Amygdala (tissue), 56 donors: ENCODE measurements at places on chromosomes 12 and 14.

DNA sequence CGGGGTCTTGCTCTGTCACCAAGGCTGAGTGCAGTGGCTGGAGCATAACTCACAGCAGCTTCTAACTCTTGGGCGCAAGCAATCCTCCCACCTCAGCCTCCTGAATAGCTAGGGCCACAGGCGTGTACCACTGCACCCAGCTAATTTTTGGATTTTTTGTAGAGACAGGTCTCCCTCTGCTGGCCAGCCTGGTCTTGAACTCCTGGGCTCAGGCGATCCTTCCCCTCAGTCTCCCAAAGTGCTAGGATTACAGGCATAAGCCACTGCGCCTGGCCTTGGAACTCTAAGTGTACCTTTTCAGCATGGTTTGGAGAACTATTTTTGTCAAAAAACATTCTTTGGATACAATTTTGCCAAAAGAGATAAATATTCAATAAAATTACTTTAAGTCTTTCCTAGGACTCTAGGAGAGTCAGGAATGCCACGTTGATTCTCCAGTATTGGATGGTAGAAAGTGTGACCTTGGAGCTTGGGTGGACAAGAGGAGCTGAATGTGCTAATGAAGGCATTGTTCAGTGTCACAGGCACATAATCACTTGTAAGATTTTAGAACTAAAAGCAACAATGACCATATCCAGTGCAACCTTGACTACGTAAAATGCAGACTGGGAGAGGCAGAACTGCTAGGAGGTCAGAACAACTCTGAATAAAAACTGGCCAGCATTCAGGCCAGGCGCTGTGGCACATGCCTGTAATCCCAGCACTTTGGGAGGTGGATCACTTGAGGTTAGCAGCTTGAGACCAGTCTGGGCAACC, 2.8 kb downstream of the SRSF9 start:
- DNase-seq, result no peak

DNA sequence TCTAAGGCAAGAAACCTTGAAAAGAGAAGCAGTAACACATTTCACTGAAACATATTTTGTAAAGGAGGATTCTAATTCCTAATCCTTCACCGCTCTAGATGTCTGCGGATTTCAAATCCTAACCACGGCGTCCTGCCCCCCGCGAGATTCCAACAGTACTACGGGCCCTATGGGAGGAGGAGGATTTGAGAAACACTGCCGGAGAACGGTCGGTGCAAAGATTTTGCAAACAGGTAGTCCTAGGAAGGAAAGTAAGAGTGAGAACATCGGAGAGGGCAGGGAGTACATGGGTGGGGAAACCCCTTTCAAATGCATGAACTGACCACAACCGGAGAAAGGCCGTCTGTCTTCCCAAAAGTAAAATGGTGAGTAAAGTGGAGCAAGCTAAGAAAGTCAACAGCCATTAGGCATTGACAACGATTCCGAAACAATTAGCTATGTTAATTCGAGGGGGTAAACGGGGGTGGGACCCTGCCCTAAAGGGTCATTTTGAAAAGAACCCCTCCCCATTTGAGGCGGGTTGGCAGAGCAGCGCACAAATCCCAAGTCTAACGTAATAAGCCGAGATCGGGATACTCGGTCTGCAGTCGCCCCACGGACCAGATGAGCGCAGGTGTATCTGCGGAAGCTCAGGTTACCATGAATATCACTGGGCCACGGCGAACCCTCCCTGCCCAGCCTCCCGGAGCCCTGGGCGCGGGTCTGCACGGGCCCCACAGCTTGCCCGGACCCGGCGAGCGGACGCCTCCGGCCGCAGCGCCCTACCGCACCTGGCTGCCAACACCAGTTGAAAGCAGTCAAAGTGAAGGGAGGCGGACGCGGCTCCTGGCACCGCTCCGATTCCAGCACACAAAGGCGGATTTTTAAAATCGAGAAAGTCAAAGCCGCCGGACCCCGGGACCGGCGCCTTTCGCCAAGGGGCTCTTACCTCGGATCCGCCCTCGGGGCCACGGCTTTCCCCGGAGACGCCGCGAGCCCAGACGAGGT, 662 bp downstream of the EPS8 start:
- DNase-seq, result peak; percentile 59

DNA sequence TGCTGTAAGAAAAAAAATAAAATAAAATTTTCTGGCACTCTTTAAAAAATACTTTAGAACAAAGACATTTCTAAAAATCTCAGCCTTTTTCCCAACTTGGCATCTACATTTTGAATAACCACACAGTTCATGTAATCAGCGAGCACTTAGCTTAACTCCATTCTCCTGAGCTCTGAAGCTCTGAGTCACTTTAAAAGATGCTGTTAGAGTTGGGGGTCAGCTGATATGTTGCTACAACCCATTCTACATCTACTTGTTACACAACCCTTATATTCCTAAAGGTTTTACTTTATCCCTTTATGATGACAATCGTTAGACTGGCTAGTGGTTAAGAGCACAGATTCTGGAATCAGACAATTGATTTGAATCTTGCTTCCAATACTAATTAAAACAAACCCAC, 48.3 kb downstream of the SLC41A2 start:
- no peak for DNase-seq

GRCh38 chr14:95452176-95452892, 64.1 kb downstream of the SYNE3 start:
- DNase-seq, result no peak

DNA sequence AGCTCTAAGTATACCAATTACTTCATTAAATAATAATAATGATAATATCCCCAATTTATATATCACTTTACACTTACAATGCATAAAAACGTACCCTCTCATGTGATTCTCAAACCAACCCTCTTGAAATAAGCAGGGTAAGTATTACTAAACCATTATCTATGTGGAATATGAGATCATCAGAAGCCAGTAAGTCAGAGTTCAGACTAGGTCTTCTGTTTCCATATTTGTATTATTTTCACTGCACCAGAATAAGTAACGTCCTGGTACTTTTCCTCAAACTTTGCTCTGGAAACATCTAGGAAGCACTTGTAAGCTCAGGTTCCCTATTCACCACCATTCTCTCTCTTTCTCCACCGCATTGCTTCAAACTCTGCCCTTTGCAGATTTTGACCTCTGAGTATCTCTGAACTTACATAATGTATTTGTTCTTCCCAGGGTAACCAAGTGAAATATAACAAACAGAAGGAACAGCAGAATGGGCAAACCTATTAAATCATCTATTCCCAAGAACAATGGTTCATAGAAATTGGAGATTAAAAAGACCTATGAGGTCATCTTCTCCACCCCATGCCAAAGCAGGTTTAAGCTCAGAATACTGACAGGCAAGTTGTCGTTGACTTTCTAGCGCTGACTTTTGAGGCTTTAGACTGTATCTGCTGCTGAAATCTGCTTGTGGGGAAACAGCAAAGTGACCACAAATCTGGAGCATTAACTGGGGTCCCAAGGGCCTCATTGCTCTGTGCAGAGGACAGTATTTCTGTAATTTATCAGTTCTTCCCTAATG, 161.3 kb upstream of the FAR2 start:
- no peak for DNase-seq
